ENCODE measurements at places on chromosomes 12 and 14.

- DNase-seq = no peak
Measured at GRCh38 chr12:88782351-88782750, 202.1 kb upstream of the KITLG start.

DNA sequence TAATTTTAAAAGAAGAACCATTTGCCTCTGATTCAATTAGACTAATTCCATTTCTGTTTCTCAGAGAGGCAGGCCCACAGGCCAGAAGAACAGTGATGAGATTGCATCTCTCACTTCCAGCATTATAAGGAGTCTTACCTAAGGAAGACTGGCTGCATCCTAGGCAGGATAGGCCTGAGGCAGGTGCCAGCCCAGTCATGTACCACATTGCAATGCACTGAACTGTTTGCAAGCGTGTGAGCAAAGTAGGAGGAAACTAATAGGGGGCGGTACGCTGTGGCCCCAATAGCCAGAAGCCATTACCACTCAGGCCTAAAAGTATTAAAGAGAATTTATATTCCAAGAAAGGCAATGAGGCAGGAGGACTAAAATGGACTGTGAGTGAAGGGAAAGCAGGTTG lies 12.1 kb upstream of the CNIH1 start:
- DNase-seq = no peak

GRCh38 chr12:42125388-42125767 lies 19.3 kb downstream of the GXYLT1 start:
- DNase-seq = no peak

DNA sequence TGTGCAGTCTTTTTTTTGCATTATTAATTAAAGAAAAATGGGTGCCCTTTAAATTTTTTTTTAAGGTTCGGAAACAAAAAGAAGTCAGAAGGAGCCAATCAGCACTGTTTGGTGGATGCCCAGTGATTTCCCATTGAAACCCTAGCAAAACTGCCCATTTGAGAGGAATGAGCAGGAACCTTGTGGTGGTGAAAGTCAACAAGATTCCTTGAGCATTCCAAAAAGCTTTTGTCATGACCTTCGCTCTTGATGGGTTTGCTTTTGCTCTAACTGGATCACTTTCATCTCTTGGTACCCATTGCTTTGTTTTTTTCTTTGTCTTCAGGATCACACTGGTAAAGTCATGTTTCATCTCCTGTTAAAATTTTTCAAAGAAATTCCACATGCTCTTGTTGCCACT lies 54.1 kb downstream of the ADIPOR2 start:
- no peak for DNase-seq
